ENCODE measurements at places on chromosomes 3 and 15.

DNA sequence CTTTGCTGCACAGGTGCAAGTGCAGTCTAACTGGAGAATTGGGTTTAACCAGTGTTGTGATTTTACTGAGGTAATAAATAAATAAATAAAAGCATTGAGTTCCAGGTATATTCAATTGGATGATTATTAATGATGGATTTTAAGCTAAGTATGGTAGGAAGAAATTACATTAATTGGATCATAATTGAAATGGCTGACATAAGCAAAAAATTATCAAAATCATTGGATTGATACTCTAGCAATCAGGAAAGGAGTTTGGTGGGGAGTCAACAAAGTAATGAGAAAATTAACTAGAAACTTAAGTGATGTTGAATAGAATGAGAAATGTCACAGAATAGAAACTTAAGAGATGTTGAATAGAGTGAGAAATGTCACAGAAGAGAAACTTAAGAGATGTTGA is 981.9 kb downstream of the SI start:
- no peak for DNase-seq

GRCh38 chr3:113169891-113170452 is 41.4 kb upstream of the BOC start:
- no peak for DNase-seq

DNA sequence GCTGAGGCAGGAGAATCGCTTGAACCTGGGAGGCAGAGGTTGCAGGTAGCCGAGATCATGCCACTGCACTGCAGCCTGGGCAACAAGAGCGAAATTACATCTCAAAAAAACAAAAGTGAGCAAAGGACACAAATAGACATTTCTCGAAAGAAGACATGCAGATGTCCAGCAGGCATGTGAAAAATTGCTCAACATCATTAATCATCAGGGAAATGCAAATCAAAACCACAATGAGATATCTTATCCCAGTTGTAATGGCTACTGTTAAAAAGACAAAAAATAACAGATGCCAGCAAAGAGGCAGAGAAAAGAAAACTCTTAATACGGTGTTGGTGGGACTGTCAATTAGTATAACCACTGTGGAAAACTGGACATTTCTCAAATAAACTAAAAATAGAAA is 20.9 kb downstream of the ASB7 start:
- DNase-seq, result peak; percentile 30

DNA sequence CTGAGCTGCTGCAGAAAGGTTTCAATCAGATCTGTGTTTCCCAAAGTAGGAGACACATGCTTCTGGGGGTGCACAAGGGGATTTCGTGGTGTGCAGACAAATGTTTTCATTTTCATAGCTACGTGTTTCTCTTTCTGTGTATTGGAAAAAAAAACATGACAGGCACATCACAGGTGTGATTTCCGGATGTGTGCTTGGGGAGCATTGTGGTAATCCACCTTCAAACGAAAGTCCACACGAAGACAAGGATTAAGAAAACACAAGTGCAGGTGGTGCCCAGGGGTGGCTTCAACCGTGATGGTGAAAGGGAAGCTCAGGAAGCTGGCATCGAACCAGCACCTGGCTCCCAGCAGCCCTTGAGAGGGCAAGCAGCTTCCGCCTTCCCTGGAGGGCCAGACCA is 164.6 kb upstream of the LINGO1 start:
- no peak for DNase-seq

DNA sequence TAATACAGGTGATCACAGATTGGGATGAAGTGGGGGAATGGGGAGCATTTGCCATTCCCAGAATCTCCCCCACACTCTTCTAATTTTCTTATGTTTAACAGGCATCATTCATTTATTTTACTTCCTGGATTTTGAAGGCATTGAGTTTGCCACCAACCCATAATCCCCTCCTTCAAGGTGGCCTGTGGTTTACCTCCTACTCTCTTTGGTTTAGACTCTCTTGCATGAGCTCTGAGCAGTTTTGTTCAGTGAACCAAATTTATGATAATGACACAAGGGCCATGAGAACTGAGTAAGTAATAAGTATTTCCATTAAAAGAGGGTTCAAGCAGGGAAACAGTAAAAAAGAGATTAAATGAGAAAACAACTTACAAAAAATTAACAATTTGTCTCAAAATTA is 703.1 kb upstream of the CFAP20DC start:
- DNase-seq, result no peak

DNA sequence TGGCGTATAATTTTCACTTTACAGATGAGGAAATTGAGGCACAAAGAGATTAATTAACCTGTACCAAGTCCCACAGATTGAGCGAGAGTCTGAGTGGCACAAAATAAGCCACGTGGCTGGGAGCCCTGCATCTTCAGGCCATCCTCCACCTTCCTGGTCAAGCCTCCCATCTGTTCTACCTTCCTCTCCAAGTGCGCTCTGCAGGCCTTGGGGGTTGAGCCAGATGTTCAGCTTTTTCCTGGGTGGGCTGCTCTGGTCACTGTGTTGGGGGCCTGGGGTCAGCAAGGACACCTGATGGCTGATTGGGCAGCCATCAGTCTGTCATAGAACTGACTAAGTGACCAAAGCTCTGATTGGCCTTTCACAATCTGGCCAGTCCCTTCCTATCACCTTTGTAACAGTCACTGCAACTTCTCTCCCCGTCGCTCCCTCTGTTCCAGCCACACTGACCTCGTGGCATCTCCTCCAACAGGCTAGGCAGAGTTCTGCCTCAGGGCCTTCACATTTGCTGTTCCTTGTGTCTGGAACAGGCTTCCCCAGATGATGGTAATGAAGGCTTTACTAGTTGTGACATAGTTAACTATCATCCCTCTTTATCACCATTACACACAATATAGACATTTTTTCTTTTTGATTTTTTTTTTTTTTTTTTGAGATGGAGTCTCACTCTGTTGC is 46.8 kb downstream of the SCN5A start:
- DNase-seq, result no peak

DNA sequence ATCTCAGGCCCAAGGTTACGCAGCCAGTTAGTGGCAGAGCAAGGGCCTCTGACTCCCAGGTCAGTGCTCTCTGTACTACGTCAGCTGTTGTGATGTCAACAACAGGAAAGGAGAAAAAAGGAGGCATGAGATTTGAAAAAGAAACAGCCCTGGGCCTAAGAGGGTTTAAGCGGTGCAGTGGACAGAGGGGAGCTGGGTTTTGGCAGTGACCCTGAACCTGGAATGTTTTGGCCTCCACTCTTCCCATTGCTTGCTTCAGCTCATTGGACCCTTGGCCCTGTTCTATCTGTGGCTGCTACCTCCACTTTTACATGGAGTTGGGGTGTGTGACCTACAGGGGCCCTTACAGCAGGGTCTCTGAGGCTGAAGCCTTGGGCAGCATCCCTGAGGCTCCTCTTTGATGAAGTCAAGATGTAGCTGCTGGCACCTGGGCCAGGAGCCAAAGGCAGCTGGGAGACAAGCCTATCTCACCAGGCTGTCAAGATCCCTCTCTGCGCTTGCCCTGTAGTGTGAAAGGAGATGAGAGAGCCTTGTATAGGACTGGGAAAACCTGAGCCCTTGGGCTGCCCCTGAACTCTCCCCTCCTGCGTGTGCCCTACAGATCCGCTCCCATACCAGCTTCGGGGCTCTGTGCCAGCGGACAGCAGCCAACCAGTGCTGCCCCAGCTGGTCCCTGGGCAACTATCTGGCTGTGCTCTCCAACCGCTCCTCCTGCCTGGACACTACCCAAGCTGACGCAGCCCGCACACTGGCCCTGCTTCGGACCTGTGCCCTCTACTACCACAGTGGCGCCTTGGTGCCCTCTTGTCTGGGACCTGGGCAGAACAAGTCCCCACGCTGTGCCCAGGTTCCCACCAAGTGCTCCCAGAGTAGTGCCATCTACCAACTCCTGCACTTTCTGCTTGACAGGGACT is 8.7 kb downstream of the DISP2 start:
- no peak for DNase-seq

- no peak for DNase-seq
Measured at GRCh38 chr3:155553780-155554179, 191.1 kb downstream of the PLCH1 start.

GRCh38 chr15:48493763-48494225 is 151.7 kb downstream of the FBN1 start:
- DNase-seq, result no peak

Data from HS-5 (cell line).